ENCODE measurements at places on chromosomes 1 and 21.

GRCh38 chr1:10033359-10033845 lies 644 bp downstream of the UBE4B start:
- DNase-seq = no peak

DNA sequence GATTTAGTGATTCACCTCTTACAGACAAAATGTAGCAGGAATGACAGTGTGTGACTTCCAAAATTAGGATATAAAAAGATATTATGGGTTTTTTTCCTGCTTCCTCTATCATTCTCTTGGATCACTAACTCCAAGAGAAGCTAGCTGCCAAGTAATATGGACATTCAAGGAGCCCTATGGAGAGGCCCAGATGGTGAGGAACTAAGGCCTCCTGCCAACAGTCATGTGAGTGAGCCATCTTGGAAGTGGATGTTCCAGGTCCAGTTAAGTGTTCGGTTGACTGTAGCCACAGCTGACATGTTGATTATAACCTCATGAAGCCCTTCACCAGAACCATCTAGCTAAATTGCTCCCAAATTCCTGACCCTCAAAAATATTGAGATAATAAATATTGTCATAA lies 38.8 kb downstream of the CD160 start:
- DNase-seq = no peak

DNA sequence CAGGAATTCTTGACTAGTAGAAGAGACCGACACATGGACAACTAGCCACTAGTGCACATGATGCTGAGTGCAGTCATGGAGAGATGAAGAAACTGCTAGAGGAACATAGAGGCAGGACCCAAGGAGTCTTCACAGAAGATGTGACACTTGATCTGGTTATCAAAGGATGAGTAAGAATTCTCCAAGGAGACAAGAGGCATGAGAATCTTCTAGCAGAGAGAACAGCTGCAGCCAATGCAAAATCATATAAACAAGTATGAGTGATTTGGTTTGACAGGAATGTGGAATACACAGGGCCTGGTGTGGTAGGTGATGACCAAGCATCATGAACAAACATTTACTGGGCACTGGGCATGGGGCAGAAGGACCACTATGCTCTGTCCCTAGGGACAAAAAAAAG lies 140.9 kb upstream of the CTTNBP2NL start:
- DNase-seq = no peak

- no peak for DNase-seq
Observed at GRCh38 chr1:40310129-40310461, 7.0 kb downstream of the COL9A2 start.

GRCh38 chr1:201229095-201229494 lies 38.5 kb downstream of the IGFN1 start:
- DNase-seq = no peak

GRCh38 chr1:45824607-45825006 lies 21.2 kb downstream of the MAST2 start:
- DNase-seq = no peak

DNA sequence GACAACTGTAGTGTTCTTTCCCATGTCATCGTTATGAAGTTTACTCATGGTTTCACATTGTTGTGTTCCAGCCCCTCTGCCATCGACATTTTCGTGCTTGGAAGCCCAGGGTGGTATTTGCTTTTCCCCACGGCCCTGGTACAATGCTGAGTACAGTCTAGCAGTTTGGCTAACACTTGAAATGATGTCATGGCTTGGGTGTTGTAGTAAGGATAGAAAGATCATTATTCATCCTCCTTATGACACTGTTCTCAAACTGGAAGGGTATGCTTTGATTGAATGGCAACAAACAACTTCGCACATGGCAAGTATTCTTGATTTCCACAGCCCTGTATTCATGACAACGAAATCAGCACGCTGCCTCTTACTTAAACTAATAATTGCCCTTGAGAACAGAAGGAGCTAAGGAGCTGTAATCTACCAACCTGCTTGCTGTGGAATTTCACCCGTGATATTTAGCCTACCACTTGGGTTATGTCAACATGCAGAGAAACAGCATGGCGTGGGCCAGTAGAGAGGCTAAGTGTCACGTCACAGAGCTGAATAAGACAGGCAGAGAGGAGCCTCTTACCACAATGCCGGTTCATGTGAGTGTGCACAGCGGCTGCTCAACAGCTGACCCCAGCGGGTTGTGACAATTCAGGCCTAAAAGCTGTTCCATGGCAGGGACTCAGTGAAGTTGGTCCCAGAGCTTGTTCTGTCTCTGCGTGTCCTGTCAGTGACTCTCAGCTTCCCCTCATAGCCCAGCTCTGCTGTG lies 73.9 kb downstream of the KCNJ6 start:
- no peak for DNase-seq

GRCh38 chr1:150622303-150622975 lies 7.0 kb downstream of the ENSA start:
- DNase-seq = no peak

DNA sequence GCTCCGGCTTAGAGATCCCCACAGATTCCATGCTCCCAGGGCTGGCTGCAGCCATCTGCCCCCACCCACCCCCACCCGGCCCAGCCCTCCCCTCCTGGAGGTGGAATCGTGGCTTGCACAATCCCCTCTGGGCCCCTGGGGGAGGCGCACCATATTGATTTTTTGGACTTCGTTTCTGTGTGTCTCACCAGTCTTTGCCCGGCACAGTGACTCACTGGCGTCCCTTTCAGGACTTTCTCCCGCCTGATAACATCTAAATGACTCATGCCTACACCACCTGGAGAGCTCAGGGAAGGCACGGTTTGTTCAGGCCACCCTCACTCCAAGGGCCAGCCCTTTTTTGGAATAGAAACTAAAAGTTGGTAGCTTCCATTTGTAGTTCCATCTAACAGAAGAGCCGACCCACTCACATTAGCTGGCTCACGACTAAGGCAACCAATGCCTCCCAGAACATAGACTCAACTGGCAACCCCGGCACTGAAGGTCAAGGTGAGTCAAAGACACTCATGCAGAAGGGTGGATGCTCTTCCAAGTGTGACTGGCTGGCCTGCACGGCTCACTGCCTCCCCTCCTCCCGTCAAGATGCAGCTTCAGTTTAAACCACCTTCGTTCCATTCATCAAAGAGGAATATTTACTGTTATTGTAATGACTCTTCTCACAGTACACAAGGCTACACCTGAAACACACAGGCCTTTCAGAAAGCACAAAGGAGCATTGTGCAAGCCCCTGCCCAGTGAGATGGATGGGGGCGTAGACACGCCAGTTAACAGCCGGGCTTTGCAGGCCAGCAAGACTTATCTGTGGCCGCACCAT lies 18.1 kb upstream of the ETS2 start:
- DNase-seq = no peak
